ENCODE measurements at places on chromosomes 3 and 15.

DNA sequence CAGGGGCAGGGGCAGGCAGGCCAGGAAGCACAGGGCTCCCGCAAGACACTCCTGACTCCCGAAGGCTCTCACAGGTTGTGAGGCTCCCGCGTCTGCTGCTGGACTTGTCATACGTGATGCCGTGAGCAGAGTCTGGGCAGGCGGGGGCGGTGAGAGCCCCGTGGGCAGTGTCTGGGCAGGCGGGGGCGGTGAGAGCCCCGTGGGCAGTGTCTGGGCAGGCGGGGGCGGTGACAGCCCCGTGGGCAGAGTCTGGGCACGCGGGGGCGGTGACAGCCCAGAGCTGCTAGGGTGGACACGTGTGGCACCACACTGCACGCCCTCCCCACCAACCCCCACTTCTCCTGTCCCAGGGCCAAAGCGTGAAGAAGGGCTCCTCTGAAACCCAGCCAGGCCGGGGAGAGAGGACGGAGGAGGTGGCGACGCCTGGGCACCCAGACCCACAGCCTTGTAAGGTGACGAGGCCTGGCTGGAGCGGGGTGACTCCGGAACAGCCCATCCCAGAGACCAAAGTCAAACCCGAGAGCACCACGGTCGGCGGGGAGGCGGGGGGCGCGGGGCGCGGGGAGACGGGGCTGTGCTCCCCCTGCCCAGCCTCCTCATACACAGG lies 35.0 kb downstream of the TNK2 start:
- peaks cover 4% of the 10 kb centered on the region for H3K4me1 ChIP-seq
- DNase-seq, result no peak
- H3K27ac ChIP-seq, result no peak overlapping the region

- no peak overlapping the region for H3K4me3 ChIP-seq
- peaks cover 21% of the 10 kb centered on the region for H3K36me3 ChIP-seq
- H3K27ac ChIP-seq, result no peak overlapping the region
- peaks cover 54% of the 10 kb centered on the region for H3K4me1 ChIP-seq
- H3K27me3 ChIP-seq, result no peaks in the 10 kb centered on the region
These were observed 22.5 kb downstream of the PLCL2 start for GRCh38 chr3:16907243-16907642.

DNA sequence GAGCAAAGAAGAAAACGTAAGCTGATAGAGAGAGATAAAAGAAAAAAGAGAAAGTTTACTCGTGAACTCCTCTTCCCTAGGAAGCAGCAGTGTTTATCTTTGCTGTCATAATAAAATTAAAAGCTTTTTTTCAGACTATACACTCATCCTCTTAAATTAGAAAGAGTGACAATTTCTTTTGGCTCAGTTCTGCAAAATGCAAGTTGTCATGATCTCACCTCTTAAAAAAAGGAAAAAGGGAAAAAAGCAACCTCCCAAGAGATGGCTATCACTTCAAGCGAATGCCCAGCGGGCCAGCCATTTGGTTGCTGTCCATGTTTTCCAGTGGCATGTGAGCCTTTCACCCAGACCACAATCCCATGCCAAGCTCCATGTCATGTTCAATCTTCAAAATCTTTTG lies 7.0 kb upstream of the THBS1 start:
- H3K27me3 ChIP-seq, result peaks cover 15% of the 10 kb centered on the region
- no peak for DNase-seq
- H3K4me1 ChIP-seq, result no peaks in the 10 kb centered on the region
- no peak overlapping the region for H3K4me3 ChIP-seq
- H3K36me3 ChIP-seq, result no peaks in the 10 kb centered on the region

DNA sequence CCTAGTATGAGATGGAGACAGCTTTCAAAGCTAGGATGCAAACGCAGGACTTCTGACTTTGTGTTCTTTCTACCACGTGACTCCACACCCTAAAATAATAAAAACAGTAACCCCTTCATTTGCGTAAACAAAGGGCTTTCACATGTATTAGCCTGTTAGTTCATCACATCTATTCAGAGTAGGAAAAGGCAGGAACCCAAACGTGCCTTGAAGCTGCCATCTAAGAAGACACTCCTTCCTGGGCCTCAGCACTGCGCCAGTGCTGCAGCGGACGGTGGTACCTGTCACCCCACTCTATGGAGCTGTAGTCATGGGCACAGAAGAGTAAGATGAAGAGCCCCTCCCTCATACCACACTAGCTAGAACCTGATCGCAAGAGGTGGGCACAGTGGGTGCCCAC lies 34.3 kb downstream of the PLD1 start:
- H3K27ac ChIP-seq, result no peak overlapping the region
- H3K27me3 ChIP-seq, result peaks cover 4% of the 10 kb centered on the region
- H3K4me3 ChIP-seq, result no peak overlapping the region
- H3K36me3 ChIP-seq, result no peaks in the 10 kb centered on the region
- no peak for DNase-seq

DNA sequence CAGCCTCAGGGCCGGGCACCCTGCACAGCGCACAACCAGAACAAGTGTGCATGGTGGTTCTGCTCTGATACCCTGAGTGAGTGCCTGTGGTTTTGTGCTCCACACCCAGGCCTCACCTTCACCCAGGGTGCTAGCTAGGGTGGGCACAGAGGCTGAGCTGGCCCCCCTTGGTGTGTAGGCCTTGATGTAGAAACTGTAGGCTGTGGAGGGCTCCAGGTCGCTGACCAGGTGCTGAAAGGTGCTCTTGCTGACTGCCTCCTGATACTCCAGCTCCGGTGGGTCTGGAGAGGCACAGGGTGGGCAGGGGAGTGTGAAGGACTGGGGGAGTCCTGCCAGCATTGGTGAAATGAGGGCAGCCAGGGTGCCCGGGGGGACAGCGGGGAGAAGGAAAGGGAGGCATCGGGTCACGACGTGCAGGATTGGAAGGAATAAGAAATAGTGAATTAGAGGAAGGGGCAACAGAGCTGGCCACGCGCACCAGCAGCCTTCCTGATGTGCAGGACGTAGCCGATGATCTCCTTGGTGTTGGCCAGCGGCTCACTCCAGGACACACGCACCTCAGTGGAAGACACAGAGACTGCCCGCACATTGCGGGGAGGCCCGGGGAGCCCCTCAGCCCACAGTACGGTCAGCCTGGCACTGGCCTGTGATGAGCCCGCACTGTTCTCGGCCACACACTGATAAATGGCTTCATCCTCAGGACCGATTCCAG lies 26.6 kb downstream of the RNU5B-1 start:
- peaks cover 11% of the 10 kb centered on the region for H3K4me1 ChIP-seq
- no peak overlapping the region for H3K27ac ChIP-seq
- no peak overlapping the region for H3K4me3 ChIP-seq
- no peak for DNase-seq

All from memory B cell (primary cell).